ENCODE measurements at places on chromosomes 7 and 10.

DNA sequence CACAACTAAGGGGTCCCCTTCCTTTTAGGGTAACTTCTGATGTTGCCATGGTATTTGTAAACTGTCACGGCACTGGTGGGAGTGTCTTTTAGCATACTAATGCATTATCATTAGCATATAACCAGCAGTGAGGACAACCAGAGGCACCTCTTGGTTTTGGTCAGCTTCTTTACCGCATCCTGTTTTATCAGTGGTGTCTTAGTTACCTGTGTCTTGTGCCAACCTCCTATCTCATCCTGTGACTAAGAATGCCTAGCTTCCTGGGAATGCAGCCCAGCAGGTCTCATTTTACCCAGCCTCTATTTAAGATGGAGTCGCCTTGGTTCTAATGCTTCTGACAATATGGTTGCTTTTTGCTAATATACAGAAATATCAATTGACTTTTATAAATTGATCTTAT, 54.9 kb downstream of the AHCYL2 start:
- no peak for DNase-seq

- DNase-seq = no peak
Measured at GRCh38 chr10:42836096-42836495, 53.5 kb downstream of the BMS1 start.

GRCh38 chr10:83427101-83427500, 712.2 kb upstream of the GHITM start:
- DNase-seq = no peak

- no peak for DNase-seq
Measured at GRCh38 chr7:133940368-133940767, 186.8 kb upstream of the LRGUK start.

DNA sequence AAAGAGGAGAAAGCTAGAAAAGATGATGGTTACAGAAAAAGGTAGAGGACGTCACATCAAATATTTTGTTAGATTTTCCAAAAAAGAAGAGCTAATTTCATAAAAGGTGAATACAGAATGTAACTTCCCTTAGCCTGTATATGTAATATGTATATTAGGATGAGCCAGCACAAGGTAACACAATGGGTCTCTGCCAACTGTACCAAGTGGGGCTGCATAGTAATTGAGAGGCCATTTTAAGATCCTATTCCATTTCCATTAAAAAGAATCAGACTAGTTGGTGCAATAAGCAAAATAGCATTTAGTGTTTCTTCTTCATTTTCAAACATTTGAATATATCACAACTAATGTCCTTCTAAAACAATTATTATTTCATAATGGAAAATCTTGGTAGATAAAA, 134.6 kb downstream of the SEMA3A start:
- no peak for DNase-seq

GRCh38 chr10:31677195-31678138, 251.2 kb downstream of the ARHGAP12 start:
- DNase-seq = no peak

GRCh38 chr10:105743343-105744056, 1102.4 kb downstream of the SORCS3 start:
- DNase-seq = no peak

- no peak for DNase-seq
Measured at GRCh38 chr7:75924889-75925288, 9.9 kb downstream of the POR start.

DNA sequence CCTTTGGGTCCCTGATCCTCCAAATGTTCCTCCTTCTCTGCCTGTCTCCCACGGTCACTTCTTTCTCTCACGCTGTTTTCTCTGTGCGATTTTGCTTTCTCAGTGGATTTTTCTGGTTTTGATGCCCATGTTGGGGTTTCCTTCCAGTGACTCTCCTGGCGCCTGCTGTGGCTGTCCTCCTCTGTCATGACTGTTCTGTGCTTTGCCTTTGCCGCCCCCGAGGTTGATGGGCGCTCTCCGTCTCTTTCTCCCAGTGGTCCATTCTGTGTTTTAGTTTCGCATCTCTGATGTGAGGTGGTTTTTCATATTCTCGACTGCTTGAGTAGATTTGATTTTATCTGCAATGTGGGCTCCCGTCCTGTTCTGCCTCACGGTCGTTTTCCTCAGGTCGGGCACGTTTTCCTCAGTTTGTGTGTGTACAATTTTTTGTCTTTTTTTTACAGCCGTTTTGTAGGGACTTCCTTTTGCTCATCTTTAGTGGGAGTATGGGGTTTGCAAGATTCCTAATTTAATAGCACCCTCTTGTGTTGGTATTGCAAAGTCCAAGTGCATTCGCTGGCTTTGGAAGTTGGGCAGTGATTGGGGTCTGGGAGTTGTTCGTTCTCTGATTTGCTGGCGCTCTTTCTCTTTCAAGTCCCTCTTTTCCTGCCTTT, 100.0 kb downstream of the INPP5A start:
- no peak for DNase-seq

DNA sequence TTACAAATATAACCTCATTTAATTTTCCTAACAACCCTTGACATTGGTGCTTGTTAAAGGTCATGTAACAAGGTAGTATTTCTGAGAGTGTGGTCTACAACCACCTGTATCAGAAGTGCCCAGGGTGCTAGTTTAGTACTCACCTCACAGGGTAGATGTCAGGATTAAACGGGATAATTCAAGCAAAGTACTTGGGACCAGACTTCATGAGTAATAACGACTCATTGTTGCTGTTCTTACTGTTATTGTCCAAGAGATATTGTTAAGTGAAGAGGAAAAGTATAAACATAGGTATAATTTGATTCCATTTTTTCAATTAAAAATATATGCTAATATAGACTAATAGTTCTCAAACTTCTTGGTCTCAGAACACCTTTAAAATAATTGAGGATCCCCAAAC, 179.3 kb downstream of the WNT2 start:
- no peak for DNase-seq

DNA sequence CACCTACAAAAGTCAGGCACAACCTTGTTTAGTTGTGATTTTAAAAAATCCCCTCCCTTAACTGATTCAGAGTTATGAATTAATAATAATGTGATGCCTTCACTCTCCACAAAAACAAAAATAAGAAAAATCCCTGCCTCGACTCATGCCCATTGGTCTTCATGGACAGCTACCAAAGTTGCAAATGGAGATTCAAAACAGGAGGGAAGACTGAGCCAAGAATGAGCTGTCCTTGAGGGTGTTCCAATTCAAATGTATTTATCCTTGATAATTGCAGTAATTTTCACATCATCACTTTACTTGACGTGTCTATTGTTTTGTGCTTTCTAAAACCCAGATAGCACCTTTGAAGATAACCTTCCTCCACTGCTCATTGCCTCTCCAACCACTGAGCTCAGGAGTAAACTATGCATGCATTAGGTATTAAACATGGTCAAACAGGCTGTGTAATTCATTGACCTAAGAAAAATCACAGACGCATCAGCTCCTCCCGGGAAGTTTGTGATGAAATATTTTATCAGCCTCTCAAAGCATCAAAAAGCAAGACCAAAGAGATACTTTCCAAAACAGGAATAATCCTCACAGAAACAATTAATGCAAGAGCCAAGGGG, 712.7 kb upstream of the IGFBP3 start:
- DNase-seq = no peak

DNA sequence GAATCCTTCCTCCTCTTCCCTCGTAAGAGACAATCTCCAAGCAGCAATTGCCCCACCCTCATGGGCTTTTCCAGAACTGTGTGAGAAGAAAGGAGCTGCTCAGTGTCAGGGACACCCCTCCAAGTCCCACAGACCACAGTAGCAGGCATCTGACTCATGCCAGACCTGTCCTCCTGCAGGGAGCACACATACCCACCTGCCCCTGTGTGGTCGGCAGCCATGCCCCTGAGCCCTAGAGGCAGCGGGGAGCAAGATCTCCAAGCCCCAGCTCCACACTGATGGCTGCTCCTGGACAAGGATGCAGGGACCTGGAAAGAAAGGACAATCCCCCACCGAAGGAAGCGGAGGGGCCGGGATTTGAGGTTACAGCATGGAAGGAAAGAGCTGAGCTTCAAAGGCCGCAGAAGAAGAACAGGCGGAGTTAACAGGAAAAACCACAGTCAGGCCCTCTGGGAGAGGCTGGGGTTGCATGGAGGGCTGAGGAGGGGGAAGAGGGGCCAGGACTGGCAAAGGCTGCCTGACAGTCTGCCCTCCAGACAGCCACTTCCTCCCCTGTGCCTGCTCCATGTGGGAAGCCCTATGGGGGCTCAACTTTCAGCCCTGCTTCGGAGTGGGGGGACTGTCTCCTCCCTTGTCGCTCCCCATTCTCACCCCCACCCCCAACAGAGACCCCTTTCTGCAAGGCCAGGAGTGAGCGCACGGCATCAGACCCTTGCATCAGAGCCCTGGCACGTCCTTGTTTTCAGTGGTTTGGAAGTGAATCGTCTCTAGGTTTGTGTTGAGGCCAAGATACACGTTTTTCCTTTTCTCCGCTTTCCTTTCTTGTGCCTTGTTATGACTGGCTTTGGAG, 46.8 kb downstream of the ASB13 start:
- no peak for DNase-seq

DNA sequence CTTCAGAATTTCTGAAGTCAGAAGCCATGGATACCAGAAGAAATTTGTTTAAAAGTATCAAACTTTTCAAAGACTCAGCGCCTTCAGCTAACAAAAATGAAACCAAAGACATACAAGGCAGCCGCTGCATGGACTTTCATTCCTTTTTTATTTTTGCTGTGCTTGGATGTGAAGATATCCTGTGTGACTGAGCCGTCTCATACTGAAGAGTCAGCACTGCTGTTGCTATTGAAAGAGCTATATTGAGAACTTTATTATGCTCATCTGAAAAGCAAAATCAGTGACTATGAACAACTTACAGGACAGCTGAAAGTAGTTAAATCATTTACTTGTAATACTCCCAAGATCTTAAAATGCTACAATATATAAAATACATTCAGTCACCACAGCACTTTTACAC, 809.2 kb downstream of the NXPH1 start:
- no peak for DNase-seq

DNA sequence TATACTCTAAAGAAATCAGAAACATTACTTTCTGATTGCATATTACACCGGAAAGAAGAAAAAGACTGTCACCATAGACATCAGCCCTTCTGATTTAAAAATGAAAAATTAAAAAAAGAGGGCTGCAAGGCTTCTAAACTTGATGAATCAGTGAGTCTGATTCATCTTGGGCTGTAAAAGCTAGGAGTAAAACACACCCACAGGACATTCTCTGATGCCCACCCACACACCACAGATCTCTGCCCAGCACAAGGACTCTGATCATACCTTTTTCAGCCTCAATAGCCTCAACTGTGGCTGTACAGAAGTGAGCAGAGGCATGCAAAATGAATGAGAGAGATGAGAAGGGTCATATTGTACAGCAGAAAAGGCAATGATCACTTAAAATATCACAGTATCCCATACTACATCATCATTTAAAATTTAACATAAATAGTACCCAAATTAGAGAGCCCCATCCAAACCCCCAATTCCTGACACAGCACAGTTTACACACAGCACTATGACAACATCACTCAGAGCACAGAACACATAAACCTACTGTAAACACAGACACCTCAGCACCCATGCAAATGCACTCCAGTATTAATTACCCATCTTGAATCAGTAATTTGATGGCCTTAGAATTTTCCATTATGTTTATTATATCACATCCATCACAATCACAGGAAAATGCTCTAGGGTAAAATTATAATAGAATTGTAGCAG, 6.4 kb upstream of the MSS51 start:
- DNase-seq = no peak

DNA sequence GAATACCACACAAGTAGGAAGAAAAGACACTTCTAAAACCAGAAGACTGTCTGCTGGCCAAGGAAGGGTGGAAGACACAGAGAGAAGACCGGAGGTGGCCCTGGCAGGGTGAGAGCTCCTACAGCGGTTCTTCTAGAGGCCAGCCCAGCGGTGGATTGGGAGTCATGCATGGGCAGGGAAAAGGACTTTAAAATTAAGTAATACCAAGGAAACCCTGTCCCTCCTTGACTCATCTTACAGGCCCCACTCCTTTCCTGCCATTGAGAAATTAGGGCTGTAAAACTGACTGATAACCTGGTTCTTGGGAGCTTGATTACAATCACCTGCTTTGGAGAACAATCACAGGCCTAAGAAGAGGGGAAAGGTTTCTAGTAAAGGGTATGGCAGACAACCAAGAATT, 16.1 kb downstream of the CALML3 start:
- no peak for DNase-seq

DNA sequence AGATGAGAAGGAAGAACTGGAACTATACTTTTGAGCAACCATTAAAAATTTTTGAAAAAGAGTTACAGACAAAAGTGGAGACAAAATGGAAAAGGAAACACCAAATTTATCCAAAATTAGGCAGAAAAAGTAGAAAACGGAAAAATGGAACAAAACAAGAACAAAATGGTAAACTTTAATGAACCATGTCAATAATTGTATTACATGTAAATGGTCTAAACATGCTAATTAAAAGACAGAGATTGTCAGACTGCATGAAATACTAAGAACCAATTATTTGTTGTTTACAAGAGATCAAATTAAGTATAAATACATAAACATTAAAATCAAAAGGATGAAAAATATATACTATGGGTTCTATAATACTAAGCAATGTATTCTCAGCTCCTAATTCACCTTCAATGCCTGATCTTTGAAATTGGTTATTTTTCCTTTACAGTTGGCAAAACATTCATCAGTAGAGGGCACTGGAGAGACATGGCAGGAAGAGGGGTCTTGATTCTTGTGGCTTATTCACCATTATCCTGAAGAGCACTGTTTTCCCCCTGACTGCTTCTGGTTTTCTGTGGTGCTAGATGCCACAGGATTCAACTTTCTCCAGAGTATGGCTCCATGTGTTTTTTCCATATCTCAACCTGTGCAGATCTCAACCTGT, 124.9 kb downstream of the ELFN1 start:
- DNase-seq = no peak

- no peak for DNase-seq
Measured at GRCh38 chr7:40311307-40311706, 176.5 kb downstream of the SUGCT start.

DNA sequence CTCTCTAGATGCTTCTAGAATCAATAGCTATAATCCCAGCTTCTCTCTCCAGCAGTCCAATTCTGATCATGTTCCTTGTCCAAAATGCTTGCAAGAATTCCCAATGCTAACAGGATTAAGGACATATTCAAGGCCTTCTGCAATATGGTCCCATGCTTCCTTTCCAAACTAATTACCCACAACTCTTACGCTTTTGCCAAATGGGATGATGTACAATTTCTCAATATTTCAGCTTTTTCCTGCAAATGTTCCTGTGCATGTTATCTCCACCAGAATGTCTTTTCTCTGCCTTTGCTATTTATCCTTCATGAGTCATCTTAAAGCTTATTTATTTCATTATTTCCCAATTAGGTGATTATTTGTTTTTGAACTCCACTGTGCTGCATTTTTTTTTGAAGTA, 556.4 kb downstream of the SORCS1 start:
- DNase-seq = no peak

DNA sequence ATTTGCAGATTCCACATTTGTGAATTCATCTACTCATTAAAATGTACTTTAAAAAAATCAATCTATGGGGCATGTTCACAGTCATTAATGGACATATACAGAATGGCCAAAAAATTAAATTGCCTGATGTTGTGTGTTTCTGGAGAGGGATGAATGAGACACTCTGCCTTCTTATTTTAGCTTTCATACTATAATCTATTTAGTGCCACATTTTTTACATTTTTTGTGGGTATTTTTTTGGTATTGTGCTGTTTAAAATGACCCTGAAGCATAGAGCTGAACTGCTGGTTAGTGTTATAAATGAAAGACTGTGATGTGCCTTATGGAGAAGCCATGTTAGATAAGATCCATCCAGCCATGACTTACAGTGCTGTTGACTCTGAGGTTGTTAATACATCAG, 961.8 kb upstream of the LRRN3 start:
- no peak for DNase-seq

- no peak for DNase-seq
Measured at GRCh38 chr10:98925651-98926050, 310.0 kb downstream of the HPSE2 start.

GRCh38 chr7:137591421-137591837, 247.9 kb upstream of the PTN start:
- no peak for DNase-seq

All from SIG-M5 (cell line).